ENCODE measurements at places on chromosomes 7 and 10. TPM values are rescaled to one million over a fixed set of nuclear protein-coding genes. Genes with fewer than 3 reads are reported as not detected.

The CABCOCO1 gene
- total RNA-seq, result 0.11 TPM

The MKRN1 gene
- 44.3 TPM for total RNA-seq

The UPK3BL2 gene
- 0.60 TPM for total RNA-seq

The CPN1 gene
- not detected for total RNA-seq

The FAM180A gene
- total RNA-seq, result under 0.01 TPM

The OPALIN gene
- not detected for total RNA-seq

Measured in dermis lymphatic vessel endothelial cell (primary cell).